Cardiac ventricle fibroblast (primary cell): ENCODE measurements at places on chromosomes 3 and 15. TPM values are rescaled to one million over a fixed set of nuclear protein-coding genes. Genes with fewer than 3 reads are reported as not detected.

Gene CYP8B1
- not detected in 2 replicates for total RNA-seq

Gene SORD
- 9.6 and 11.3 TPM in 2 replicates for total RNA-seq

Gene ENTPD3
- total RNA-seq, result 0.06 and 0.15 TPM in 2 replicates

Gene IL17RE
- 1.6 and 1.9 TPM in 2 replicates for total RNA-seq

Gene FAM174B
- total RNA-seq, result 2.8 and 5.7 TPM in 2 replicates

Gene CSTA
- 2.5 and 3.1 TPM in 2 replicates for total RNA-seq

Gene SCG5
- total RNA-seq, result 4.4 and 10.9 TPM in 2 replicates

Gene SEMA6D
- total RNA-seq, result 2.8 and 3.7 TPM in 2 replicates

Gene GOLGA6L4
- 0.31 and 0.98 TPM in 2 replicates for total RNA-seq

Gene CDC25A
- 0.87 and 0.93 TPM in 2 replicates for total RNA-seq

Gene RASL12
- 6.7 and 8.1 TPM in 2 replicates for total RNA-seq

Gene EFCC1
- total RNA-seq, result 0.06 TPM in 1 of 2 replicates, not detected in the other
